A549 treated with CpdA at 1 μM for 4 hours (cell line): ENCODE measurements at places on chromosomes 16 and 17. TPM values are rescaled to one million over a fixed set of nuclear protein-coding genes. Genes with fewer than 3 reads are reported as not detected.

Gene DNAAF8
- total RNA-seq = 1.3 to 2.3 TPM (median 2.0 TPM) in 5 replicates

Gene MMD
- total RNA-seq = 14.8 to 17.3 TPM (median 16.2 TPM) in 5 replicates

Gene SLC12A3
- not detected in 5 replicates for total RNA-seq

Gene KRT20
- 0.17 to 0.52 TPM (median 0.26 TPM) in 5 replicates for total RNA-seq

Gene CDC42EP4
- total RNA-seq = 63.9 to 82.3 TPM (median 76.0 TPM) in 5 replicates

Gene MARCHF10
- total RNA-seq = 0.27 to 1.3 TPM (median 0.74 TPM) in 5 replicates

Gene CENPV
- 131 to 173 TPM (median 159 TPM) in 5 replicates for total RNA-seq

Gene RPUSD1
- total RNA-seq = 31.5 to 55.5 TPM (median 49.7 TPM) in 5 replicates

Gene MYH8
- not detected in 5 replicates for total RNA-seq

Gene PRDM7
- total RNA-seq = not detected in 5 replicates

Gene RHBDL1
- 1.0 to 1.6 TPM (median 1.5 TPM) in 5 replicates for total RNA-seq

Gene RAB37
- total RNA-seq = 1.0 to 1.6 TPM (median 1.1 TPM) in 5 replicates

Gene HSD3B7
- total RNA-seq = 12.5 to 17.3 TPM (median 14.7 TPM) in 5 replicates

Gene IRX3
- total RNA-seq = 3.2 to 4.8 TPM (median 4.4 TPM) in 5 replicates

Gene CA7
- 0.07 TPM in 1 of 5 replicates, not detected in the others for total RNA-seq

Gene TBC1D26
- total RNA-seq = 0.05 TPM in 1 of 5 replicates, not detected in the others

Gene CACNG1
- 0.13 to 0.20 TPM (median 0.14 TPM) in 3 of 5 replicates, not detected in the others for total RNA-seq

Gene CDRT15L2
- total RNA-seq = not detected in 5 replicates

Gene TOB1
- 73.6 to 92.6 TPM (median 77.4 TPM) in 5 replicates for total RNA-seq

Gene ALOX12
- 0.02 TPM in 1 of 5 replicates, not detected in the others for total RNA-seq

Gene TBC1D3
- total RNA-seq = not detected in 5 replicates

Gene KLHL10
- total RNA-seq = 0.03 TPM in 1 of 5 replicates, not detected in the others

Gene CLEC3A
- total RNA-seq = not detected in 5 replicates

Gene TEDC2
- 18.3 to 23.7 TPM (median 21.3 TPM) in 5 replicates for total RNA-seq

Gene PIGS
- total RNA-seq = 53.8 to 66.3 TPM (median 62.8 TPM) in 5 replicates

Gene RGS11
- 3.7 to 5.5 TPM (median 4.1 TPM) in 5 replicates for total RNA-seq

Gene MYOCD
- 0.96 to 2.4 TPM (median 1.7 TPM) in 5 replicates for total RNA-seq

Gene RAB40B
- total RNA-seq = 16.1 to 18.2 TPM (median 17.2 TPM) in 5 replicates

Gene OR1F1
- total RNA-seq = 0.29 to 0.48 TPM (median 0.40 TPM) in 3 of 5 replicates, not detected in the others

Gene SLC25A19
- total RNA-seq = 17.6 to 24.7 TPM (median 22.9 TPM) in 5 replicates

Gene RNPS1
- total RNA-seq = 250 to 296 TPM (median 262 TPM) in 5 replicates

Gene CCL14
- total RNA-seq = not detected in 5 replicates

Gene HBQ1
- 4.6 to 8.4 TPM (median 7.2 TPM) in 5 replicates for total RNA-seq

Gene BCKDK
- total RNA-seq = 35.8 to 51.3 TPM (median 41.7 TPM) in 5 replicates

Gene OTOP2
- total RNA-seq = 0.06 to 0.17 TPM (median 0.08 TPM) in 4 of 5 replicates, not detected in the other

Gene SKAP1
- 0.25 to 0.26 TPM in 2 of 5 replicates, not detected in the others for total RNA-seq

Gene ERCC4
- total RNA-seq = 4.2 to 8.6 TPM (median 7.1 TPM) in 5 replicates

Gene KRTAP16-1
- total RNA-seq = not detected in 5 replicates

Gene GP1BA
- 0.03 TPM in 1 of 5 replicates, not detected in the others for total RNA-seq

Gene CAPNS2
- not detected in 5 replicates for total RNA-seq

Gene HIGD1B
- total RNA-seq = not detected in 5 replicates

Gene CD79B
- total RNA-seq = not detected in 5 replicates

Gene UMOD
- not detected in 5 replicates for total RNA-seq

Gene KRT27
- total RNA-seq = not detected in 5 replicates
